ENCODE measurements at places on chromosomes 16 and 17.

- DNase-seq = no peak
Observed at GRCh38 chr16:66474750-66475199, 47.7 kb downstream of the BEAN1 start.

- DNase-seq = no peak
Observed at GRCh38 chr17:56577190-56577842, 16.2 kb upstream of the NOG start.

- peak; percentile 88 for DNase-seq
Observed at GRCh38 chr17:32487473-32488176, 832 bp downstream of the CDK5R1 start.

DNA sequence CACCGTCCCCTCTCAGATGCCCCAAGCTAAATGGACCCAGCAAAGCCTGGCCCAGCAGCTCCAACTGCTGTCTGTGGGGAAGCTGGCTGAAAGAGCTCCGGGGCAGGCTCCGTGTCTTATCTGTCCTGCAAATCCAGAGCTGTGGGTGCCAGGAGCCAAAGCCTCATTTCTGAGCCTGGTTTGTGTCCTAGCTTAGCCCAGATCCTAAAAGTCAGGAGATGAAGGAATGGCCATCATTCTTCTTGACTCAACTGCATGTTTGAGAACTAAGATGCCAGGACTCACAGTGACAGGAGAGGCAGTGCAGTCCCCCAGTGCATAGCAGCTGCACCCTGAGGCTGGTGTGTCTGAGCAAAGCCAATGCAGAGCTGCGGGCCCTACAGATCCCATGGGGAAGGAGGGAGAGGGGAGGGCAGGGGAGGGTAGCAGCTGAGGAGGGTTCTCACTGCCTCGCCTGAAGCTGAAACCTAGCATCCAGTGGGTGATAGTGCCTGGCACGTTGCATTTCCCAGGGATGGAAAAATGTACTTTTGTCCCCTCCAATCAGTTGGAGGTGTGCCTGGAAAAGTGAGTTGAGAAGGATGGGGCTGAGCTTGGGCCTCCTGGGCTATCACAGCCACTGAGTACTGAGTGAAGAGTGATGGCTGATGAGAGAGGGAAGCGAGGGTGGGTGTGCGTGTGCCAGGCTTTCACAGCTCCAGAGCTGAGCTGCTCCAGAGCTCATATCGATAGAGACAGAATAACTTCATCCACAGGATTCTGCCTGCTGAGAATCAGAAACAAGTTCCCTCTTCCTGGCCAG is 24.5 kb upstream of the CD300E start:
- DNase-seq = no peak

GRCh38 chr16:70592106-70592571 is 54.2 kb upstream of the IL34 start:
- no peak for DNase-seq

GRCh38 chr16:1264345-1265089 is 8.6 kb downstream of the TPSD1 start:
- DNase-seq = no peak

GRCh38 chr17:53093391-53093790 is 729.3 kb upstream of the KIF2B start:
- no peak for DNase-seq

- no peak for DNase-seq
Observed at GRCh38 chr16:14056970-14057369, 14.1 kb upstream of the MRTFB start.
